ENCODE measurements at places on chromosomes 6 and 20.

DNA sequence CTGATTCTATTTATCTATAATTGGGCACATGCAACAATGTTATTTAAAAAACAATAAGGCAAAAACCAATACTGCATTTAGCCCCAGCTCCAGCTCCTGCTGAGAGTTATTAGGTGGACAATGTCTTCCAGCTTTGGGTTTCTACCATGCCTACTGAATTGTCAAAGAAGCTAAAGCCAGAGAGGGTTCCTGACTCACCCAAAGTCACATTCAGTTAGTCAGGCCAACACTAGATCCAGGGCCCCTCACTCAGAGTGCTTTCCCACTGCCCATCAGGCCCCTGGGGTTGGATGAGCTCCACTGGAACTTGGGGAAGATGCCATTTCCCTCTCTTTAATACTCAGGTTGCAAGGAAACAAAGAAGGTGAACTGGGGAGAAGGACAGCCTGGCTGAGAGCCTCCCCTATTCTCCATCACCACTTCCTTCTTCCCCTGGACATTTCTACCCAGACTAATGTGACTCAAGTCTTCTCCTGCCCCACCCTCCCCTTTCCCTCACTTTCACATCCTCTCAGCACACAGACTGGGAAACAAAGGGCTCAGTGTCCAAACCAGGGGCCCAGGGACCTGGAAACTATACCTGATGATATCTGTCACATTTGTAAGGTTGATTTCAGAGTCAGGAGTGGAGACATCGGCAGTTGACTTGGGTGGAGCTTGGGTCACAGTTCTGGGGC is 6.0 kb downstream of the TREM1 start:
- DNase-seq: no peak

DNA sequence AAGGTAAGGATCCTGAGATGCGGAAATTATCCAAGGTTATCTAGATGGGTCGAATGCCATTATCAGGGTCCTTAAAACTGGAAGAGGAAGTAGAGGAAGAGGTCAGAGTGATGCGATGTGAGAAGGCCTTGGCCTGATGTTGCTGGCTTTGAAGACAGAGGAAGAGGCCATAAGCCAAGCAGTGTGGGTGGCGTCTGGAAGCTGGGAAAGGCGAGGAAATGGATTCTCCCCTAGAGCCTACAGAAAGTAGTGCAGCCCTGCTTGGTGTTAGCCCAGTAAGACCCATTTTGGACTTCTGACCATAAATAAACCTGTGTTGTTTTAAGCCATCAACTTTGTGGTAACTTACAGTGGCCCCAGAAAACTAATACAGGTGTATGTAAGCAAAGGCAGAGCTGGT is 2.0 kb downstream of the SRXN1 start:
- DNase-seq: no peak

- DNase-seq: peak; percentile 99
Measured at GRCh38 chr20:63835021-63835858, 4.2 kb upstream of the ZBTB46 start.

DNA sequence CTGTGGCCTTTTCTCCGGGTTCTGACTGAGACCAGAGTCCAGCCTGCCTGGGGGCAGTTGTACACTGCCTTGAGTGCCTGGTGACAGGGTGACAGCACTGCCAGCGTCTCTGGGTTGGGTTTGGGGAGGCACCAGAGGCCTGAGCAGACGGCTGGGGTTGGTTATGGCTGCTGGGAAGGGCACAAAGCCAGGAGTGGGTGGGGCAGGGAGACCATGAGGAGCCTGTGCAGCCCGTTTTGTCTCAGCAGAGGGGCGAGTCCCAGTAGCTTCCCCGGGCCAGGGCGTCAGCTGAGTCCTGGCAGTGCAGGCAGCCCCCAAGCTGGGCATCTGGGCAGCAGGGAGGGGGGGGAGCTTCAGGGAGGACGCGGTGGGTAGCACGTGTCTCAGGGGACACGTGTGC is 15.3 kb upstream of the SULF2 start:
- no peak for DNase-seq

GRCh38 chr6:81772741-81773140 is 20.3 kb upstream of the TENT5A start:
- peak; percentile 64 for DNase-seq

- DNase-seq: no peak
Measured at GRCh38 chr6:110690106-110690654, 125.1 kb downstream of the CDK19 start.

DNA sequence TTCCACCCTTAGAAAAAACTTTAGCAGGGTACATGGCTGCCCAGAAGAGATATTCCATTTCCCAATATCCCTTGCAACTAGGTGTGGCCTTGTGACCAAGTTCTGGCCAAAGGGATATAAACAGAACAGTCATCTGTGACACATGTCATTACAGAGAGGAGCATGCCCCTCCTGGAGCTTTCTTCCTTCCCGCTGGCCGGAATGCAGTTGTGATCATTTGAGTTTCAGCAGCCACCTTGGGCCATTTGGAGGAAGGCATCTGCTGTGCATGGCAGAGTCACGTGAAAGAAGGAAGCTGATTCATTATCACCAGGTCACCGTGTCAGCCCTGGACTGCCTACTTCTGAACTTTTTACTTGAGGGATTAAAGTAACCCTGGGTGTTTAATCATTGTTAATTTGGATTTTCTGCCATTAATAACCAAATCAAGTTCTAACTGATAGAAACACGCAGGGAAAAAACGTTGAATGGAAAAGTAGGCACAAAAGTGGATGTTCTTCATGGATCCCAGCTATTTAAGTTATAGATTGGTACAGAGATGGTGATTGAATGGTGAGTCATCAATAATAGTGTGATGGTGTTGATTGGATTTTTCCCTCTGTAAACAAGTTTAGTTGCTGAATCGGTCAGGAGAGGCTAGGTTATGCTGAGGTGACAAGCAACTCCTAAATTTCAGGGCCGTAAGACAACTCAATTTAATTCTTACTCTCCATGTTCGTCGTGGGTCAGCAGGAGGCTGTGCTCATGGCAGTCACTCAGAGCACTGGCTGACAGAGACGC is 80.7 kb upstream of the CCDC167 start:
- DNase-seq: no peak

- no peak for DNase-seq
Measured at GRCh38 chr6:71321314-71321713, 32.7 kb downstream of the OGFRL1 start.

- DNase-seq: no peak
Measured at GRCh38 chr6:148516617-148517016, 174.0 kb downstream of the SASH1 start.

GRCh38 chr6:71033171-71033570 is 76.3 kb upstream of the B3GAT2 start:
- DNase-seq: no peak

- DNase-seq: peak; percentile 40
Measured at GRCh38 chr6:45677381-45678284, 299.9 kb upstream of the SUPT3H start.

DNA sequence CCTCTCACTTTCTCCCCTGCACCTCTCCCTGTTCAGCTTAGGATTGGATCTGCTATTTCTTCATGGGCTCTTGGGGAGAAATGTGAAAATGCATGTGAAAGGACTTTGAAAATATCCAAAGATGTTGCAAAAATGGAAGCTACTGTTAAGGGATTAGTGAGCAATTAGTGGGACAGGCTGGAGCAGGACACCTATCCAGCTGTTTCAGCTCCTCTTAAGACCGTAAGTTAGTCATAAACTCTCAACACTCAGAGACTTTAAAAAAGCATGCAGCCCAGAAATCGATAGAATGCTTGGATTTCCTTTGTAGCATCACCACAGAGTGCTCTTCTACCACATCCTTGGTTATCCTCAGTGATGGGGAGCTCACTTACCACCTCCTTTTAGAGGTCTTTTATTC is 88.7 kb downstream of the SLC24A3 start:
- no peak for DNase-seq

DNA sequence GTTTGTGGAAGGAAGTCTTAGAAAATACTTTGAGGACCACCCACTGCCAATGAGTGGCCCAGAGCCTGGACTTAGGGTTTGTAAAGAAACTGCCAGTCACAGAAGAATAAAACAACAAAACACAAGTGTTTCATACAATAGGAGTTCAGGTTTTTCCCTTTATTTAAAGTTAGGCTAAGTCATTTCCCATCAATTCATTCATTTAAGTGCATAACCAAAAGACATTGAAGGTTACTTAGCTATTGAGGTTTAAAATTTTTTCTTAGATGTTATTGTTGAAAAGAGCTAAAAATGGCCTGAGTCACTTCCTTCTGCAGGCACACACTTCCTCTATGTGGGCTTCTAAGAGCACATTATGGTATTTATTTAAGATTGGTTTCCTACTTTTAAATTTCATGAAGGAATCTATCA is 54.2 kb downstream of the ARMC2 start:
- no peak for DNase-seq

DNA sequence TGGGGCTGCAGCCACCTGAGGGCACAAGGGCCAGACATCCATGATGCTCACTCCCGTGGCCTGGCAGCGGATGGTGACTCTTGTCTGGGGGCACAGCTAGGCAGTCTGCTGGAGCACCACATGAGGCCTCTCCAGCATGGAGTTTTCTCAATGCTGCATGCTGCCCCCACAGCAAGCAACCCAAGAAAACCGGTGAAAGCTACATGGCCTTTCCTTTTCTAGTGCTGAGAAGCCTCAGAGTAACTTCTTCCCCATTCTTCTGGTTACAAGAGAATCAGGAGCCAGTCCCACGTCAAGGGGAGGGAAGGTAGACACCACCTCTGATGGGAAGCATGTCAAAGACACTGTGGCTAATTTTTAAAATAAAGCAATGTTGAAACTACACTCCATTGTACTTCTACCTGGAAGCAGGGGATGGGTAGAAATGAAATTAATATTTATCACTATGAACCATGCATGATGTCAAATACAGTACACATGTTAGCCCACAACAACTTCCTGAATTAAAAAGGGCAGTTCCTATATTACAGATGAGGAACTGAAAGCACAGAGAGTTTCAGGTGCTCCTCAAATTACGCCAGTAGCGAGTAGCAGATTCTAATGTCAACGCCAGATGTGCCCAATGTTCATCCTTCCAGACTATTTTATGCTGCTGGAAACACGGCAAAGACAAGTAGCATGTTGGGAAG is 101.5 kb downstream of the LAMP5 start:
- no peak for DNase-seq

GRCh38 chr6:1749041-1749440 is 139.3 kb downstream of the FOXC1 start:
- no peak for DNase-seq

DNA sequence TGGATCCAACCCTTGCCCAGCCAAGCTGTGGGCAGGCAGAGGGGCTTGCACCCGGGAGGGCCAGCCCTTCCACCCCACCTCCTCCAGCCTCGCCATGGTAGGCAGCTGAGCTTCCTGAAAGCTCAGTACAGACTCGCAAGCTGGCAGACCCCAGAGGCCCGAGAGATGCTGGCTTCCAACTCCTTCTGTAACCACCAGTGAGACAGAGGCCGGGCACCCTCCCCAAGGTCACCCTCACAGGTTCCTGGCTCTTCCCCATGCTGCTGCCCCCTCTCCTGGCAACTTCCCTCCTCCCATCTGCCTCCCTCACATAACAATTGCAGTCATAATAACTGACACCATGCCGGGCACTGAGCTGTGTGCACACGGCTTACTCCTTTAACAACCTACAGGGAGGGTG is 26.2 kb upstream of the NOL4L start:
- no peak for DNase-seq

- no peak for DNase-seq
Measured at GRCh38 chr6:13267142-13267651, 61.1 kb downstream of the TBC1D7 start.

DNA sequence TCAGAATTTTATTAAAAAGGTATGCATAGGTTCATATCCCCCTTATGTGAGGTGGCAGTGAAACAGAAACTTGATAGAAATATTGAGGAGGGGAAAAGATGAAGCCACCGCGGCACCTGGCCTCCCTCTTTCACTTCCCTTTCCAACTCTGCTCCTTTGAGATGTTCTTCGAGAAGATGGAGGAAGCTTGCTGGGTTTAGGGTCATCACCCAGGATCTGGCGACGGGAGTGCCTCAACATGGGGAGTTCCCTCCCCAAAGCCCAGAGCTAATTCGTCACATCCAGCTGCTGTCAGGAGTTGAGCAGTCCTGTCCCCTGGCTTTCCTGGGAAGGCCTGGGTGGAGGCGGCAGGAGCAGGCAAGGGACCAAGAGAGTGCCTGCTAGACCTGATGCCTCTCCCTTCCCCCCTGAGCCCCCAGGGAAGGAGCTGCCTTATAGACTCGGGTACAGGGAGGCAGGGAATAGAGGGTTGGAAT is 29.1 kb downstream of the RREB1 start:
- DNase-seq: no peak

DNA sequence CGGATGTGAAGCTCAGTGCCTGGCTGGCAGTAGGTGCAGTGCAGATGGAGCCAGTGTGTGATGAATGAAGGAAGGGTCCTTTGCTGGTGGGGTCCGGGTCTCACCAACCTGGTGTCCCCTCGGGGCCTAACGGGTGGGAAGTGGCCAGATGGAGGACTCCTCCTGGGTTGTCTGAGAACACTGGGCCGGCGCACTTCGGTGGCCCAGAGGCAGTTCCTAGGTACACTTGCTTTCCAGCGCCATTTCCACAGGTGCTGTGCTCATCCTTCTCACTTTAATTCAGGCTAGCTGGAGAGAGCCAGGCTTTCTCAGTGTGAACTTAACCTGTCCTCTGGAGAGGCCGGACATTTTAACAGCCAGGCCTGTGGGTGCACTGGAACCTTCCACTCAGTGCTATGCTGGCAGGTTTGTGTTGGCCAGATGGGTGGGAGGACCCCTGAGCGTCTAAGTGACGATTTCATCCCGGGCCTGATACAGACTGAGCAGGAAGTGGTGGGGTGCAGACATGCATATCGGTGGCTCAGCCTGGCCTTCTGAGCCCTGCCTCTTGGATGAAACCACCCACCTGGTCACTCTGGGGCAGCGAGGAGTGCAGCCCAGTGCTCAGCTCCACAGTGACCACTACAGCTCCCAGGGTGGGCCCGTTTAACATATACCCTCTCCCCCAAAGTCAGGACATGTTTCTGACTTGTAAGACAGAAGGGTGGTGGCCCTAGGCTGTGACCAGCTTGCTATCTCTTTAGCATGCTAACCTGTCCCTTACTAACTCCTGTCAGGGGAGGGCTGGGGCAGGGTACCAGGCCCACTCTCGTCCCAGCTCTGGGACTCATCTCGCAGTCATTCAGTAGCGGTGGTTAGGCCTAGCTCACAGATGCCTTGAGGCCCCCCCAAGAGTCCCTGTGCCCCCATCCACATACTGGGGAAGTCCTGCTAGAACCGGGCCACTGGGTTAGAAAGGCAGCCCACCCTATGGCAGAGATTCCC is 8.2 kb upstream of the PYGB start:
- DNase-seq: no peak

GRCh38 chr6:7086488-7086887 is 21.3 kb upstream of the RREB1 start:
- DNase-seq: peak; percentile 43

GRCh38 chr20:13784271-13784892 is 337 bp downstream of the ESF1 start:
- no peak for DNase-seq

- no peak for DNase-seq
Measured at GRCh38 chr6:154487367-154488247, 22.9 kb downstream of the CNKSR3 start.

DNA sequence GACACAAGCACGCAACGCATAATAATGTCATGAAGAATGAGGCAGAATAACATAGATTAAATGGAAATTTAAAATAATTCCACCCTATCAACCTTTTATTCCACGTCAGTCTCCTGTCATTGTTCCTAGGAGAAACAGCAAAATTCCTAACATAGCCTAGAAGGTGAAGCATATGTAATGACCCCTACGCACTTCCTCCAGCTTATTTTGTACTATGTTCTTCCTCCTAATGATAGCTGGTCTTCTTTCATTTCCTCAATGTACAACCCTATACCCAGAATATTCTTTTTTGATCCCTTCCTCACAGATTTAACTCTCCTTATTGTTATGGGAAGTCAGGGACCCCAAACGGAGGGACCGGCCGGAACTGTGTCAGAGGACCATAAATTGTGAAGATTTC is 122.0 kb upstream of the CARMIL1 start:
- no peak for DNase-seq

- DNase-seq: no peak
Measured at GRCh38 chr20:37984018-37984785, 49.1 kb downstream of the TTI1 start.
